Stimulated activated naive B cell treated with anti-CD40 and anti-IgM and Interleukin-4, amounts not matched to agents 10 μg/mL and 1 μg/mL and 100 μg/mL, for 72 hours (primary cell): ENCODE measurements at places on chromosomes 2 and 18.

GRCh38 chr2:67259556-67260342 is 137.4 kb upstream of the ETAA1 start:
- no peak for DNase-seq

- no peak for DNase-seq
These were observed 30.1 kb upstream of the PNO1 start for GRCh38 chr2:68127358-68128242.

- no peak for DNase-seq
These were observed 215.5 kb downstream of the TNS1 start for GRCh38 chr2:217787160-217787877.

- peak; percentile 17 for DNase-seq
These were observed 1.4 kb downstream of the FZD5 start for GRCh38 chr2:207768168-207768865.

DNA sequence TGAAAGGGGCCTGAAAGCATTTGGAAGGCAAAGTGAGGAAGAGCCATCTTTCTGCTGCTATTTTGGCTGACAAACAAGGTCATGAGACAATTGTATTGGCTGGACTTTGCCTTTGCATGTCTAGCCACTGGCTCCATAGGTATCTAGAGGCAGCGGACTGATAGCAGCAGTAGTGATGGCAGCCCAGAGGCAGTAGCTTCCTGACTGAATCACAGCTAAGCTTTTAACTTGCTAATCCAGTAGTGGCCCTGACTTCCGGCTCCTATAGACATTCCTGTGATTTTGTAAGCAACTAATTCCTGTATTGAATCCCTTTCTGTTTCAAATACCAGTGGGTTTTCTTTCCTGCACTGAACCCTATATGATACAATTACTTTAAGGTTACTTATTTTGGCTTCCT is 69.8 kb upstream of the PDE1A start:
- DNase-seq = no peak

DNA sequence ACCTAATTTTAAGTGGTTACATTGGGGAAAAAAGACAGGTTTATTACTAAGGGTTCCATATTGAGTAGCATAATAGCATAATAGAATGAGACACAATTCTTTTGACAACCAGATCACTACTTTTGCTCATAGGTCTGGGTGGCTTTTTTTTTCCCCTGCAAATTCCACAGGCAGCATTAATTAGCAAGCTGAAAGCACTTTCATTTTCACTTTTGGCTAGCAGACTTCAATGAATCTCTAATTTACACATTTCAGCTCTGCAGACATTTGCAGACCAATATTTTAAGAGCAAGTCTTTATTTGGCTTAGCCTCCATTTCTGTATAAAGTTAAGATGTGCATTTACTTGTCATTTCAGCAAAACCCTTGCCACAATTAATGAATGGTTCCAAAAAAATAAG is 185.5 kb downstream of the NOL4 start:
- no peak for DNase-seq

DNA sequence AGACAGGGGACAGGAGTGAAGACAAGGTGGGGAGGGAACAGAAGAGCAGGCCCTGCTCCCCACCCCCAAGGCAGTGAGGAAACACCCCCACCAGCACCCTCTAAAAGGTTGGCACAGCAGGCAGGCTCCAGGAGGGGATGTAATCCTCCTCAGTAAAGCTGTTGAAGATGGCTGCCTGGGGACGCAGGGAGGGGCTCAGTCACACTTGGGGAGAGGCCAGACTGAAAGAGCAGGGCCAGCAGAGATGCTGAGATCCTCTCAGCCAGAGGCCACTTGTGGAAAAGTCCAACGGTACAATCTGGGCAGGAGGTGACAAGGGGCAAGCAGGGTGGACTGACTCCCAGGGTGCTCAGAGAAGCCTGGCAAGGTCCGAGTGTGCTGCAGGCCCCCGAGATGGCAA is 154.8 kb upstream of the ID2 start:
- no peak for DNase-seq

DNA sequence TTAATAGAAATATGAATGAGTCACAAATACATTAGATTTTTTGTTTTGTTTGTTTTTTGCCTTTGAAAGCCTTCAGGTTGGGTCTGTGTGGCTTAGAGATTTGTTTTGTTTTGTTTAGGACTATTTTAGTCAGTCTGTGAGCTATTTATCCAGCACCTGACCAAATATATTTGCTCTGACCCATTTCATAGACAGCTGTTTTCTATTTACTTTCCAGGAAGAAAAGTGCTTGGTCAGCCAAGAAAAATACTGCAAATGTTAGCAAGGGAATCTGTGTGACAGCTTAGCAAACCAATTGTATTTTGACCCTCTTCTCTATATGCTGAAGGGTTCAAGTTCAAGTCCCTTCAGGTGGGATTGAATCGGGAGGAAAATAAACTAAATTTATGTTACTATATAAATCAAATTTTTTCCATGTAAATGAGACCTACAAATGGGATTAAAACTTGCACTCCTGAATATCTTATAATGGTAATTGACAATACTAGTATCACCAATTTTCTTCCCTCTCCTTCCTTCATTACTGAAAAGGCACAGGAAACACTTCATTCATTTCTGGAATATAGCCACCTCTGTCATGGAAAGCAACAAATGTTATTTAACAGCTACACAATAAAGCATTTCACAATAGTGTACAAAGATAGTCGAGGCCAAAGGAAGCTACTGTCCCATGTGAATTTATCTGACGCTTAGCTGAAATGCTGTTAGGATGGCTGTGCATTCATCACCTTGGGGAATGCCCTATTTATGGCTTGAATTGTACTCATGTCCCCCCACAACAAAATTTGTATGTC is 23.1 kb upstream of the KLF7 start:
- DNase-seq = no peak

DNA sequence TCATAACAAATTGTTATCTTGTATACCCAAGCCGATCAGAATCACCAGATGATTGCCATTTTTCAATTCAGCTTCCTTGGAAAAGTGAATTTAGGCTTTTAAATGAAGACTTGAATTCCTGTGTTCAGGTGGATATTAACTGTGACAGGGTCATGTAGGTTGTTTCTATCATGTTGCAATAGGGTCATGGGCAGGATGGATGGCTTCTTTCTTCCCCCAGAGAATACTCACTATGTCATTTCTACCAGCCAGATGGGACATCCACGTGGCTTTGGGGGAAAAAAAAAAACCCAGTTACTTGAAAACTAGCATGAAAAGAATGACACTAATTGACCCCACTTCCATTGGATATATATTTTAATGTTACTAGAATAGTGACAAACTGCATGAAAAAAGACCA is 14.6 kb upstream of the DSG2 start:
- no peak for DNase-seq
